ENCODE measurements at places on chromosomes 2 and 18.

DNA sequence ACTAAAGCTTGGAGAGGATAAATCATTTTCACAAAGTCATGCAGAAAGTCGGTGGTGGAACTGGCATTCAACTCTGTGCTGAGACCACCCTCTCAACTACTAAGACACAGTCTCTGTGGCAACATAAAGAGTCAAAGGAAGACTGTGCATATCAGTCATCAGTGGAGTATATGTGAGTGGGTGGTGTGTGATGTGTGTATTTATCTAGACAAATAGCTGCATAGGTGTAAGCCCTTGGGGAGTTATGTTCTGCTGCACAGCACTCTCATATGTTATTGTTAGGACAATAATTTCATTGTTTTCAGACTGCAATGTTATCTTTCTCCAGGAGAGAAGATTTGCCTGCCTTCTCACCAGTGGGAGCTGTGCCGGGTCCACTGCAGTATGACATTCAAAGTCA lies 186.3 kb upstream of the HNRNPA3 start:
- no peak for DNase-seq

GRCh38 chr18:57901825-57902589 lies 98.9 kb upstream of the ATP8B1 start:
- DNase-seq = no peak

- DNase-seq = no peak
Measured at GRCh38 chr18:5155218-5155906, 41.7 kb downstream of the AKAIN1 start.

- DNase-seq = no peak
Measured at GRCh38 chr2:48248251-48248933, 281.6 kb upstream of the STON1 start.

DNA sequence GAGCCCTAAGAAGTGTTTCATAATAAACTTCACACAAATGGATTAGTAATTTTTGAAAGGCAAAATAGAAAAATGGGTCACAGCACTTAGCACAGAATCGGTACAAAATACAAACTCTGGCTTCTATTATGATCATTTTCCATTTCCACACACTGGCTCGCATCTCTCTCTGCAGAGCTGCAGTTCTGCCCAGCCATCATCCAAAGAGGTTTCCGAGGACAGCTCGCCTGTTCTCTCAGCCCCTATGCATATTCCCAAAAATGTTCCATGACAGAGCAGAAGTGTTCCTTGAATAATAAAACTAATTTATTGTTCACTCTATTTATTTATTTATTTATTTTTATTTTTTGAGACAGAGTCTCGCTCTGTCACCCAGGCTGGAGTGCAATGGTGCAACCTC lies 115.6 kb downstream of the AP1S3 start:
- no peak for DNase-seq

DNA sequence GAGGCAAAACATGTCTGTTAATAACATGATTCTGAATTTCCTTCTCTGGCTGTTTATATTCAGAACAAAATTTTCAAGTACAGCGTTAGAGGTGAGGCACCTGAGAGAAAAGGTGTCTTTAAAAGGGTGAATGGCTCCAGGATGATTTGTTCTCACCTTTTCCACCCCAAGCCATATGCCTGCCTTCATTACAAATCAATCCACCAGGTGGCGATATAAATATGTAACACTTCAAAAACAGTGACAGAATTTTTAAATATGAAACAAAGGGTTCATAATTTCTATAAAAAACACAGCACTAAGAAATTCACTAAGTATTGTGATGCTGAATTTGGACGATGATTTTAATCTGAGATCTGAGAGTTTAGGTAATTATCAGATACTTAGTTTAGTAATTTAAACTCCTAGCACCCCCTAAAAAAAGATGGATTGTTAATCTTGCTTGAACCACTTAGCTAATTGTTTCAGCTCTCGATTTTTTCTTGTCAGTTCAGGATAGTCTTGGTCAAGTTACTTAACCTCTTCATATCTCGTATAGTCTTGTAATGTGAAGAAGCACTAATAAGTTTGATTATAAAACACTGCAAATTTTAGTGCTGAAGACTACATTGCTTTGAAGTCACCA lies 528.8 kb downstream of the CPS1 start:
- DNase-seq = peak; percentile 4

GRCh38 chr2:28545590-28546200 lies 49.8 kb downstream of the PLB1 start:
- peak; percentile 8 for DNase-seq

DNA sequence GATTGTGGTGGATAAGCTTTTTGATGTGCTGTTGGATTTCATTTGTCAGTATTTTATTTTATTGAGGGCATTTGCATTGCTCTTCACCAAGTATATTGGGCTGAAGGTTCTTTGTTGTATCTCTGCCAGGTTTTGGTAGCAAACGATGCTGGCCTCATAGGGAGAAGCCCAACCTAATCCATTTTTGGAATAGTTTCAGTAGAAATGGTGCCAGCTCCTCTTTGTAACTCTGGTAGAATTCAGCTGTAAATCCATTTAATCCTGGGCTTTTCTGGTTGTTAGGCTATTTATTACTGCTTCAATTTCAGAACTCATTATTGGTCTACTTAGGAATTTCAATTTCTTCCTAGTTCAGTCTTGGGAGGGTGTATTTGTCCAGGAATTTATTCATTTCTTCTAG lies 309.8 kb upstream of the SETBP1 start:
- no peak for DNase-seq

All from CD4-positive, alpha-beta T cell treated with Interleukin-15 for 4 hours (primary cell).